CD4-positive, alpha-beta T cell treated with Interleukin-15 for 4 hours (primary cell): ENCODE measurements at places on chromosomes 2 and 18.

GRCh38 chr2:75605770-75606529 is 40.6 kb upstream of the MRPL19 start:
- no peak for DNase-seq

- DNase-seq = no peak
These were observed 18.5 kb upstream of the IL36G start for GRCh38 chr2:112959109-112959812.

- no peak for DNase-seq
These were observed 104.5 kb upstream of the MCFD2 start for GRCh38 chr2:47019961-47020681.

- no peak for DNase-seq
These were observed 130.2 kb downstream of the PTPRM start for GRCh38 chr18:7697306-7697705.

- DNase-seq = no peak
These were observed 4.6 kb upstream of the ST6GAL2 start for GRCh38 chr2:106890606-106891005.

DNA sequence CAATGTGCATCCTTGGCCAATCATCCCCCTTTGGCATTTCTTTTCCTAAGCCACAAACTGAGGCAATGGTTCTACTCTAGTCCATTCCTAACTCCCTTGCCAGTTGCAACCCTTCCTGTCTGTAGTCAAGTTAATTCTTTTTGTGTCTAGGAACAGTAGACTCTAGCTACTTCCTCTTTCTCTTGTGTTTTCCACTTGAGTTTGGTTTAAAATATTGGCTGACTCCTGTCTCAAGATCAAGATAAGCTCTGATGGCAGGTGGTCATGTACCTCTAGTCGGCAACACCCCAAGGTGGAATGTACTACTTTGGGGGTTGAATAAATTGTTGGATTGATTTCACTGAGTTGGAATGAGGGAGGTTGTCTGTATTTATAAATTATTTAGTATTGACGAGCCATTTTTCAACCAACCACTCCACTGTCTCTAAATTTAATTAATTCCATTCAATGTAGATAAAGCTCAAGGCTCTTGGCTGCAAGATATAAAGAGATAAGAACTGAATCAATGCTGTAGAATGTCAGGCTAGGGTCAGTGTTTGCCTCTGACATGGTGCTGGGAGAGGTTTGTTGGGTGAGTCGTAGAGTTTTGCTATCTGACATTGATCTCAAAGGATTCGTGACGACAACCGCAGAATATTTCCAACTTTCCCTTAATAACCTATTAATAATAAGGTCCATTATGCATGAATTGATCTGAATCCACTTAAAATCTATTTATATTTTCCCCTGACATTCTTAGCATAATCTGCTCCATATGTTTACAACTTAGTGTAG is 188.7 kb upstream of the APCDD1 start:
- DNase-seq = no peak

GRCh38 chr18:25678221-25678620 is 326.3 kb upstream of the ZNF521 start:
- no peak for DNase-seq

DNA sequence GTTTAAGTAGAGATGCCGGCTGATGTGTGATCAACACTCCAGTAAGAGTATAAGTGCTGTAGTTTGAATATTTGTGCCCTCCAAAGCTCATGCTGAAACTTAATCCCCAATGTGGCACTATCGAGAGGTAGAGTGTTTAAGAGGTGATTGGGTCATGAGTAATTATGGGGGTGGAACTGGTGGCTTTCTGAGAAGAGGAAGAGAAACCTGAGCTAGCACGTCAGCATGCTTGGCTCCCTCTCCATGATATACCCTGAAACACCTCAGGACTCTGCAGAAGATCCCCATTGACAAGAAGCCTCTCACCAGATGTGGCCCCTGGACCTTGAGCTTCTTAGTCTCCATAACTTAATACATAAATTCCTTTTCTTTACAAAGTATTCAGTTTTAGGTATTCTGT is 584.8 kb downstream of the TSN start:
- DNase-seq = no peak

DNA sequence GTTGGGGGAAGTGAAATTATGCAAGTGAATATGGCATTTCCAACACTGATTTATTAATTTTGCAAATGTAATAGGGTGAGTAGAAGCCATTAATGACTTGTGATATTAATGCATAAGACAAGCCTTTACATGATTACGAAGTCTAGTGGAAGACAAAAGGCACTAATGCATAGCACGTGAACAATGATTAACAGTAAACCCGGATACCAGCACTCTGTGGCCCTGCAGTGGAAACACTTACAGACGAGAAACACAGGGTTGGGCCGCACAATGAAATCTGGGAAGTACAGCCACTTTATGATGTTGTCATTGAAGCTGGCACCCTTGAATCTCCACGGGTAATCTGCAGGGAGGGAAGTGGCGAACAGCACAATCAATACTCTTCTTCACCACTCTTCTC is 233.4 kb downstream of the NAPG start:
- DNase-seq = no peak

GRCh38 chr18:31070206-31070605 is 27.7 kb upstream of the DSC3 start:
- no peak for DNase-seq

GRCh38 chr2:12930391-12930790 is 213.7 kb downstream of the TRIB2 start:
- DNase-seq = no peak

- DNase-seq = no peak
These were observed 81.7 kb downstream of the SEPTIN10 start for GRCh38 chr2:109531896-109532727.

DNA sequence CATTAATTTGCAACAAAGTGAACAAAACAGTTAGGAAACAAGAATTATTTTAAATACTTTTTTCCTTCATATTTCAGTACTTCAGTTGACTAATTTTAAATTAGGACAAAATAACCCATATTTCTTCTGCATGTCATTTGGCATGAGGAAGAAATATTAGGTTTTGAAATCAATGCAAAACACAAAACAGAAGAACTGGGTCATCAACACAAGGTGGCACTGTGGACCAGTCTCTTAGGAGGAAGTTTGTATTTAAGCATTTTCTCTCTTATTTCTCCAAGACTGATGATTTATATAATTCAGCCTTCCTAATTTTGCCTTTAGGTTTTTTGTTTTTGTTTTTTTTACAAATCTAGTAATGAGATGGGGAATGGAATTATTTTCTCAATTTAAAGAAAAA is 352.8 kb upstream of the KCNH7 start:
- no peak for DNase-seq

GRCh38 chr2:30276455-30276911 is 45.1 kb downstream of the LBH start:
- DNase-seq = no peak

DNA sequence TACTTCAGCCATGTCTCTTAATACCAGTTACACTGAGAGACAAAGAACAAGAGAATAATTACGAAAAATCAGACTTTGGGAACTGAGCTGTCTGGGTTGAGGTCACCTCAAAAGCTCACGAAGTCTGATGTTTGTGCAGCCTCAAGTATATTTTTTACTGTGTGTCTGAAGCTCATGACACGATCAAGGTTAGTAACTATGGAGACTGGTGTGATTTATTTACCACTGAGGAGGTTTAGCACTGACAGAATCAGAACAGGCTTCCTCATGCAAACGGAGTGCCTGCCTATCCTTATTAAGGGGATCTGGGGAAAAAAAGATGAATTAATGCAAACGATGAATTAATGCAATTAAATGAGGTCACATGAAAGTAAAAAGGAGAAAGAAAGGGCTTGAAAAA is 61.1 kb upstream of the RAPH1 start:
- DNase-seq = no peak

GRCh38 chr18:13437034-13437433 is 218.5 kb downstream of the LDLRAD4 start:
- DNase-seq = no peak

DNA sequence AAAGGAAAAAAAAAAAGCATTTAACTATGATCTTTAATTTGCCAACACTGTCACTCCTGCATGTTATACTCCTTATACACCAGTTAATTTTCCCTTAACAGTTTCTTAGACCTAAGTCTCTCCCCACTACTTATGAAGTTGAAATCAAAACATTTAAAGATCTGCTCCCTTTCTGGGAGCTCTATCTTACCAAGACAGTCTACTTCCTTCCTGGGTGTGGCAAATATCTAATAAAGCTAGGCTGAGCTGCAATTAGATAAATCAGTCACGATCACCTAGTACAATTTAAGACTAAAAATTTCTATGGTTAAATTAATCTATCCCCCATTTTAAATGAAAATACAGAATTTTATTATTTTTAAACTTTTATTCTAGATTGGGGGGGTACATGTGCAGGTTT is 33.4 kb downstream of the PUM2 start:
- peak; percentile 14 for DNase-seq

- no peak for DNase-seq
These were observed 65.7 kb downstream of the PLCL1 start for GRCh38 chr2:197870137-197870536.

DNA sequence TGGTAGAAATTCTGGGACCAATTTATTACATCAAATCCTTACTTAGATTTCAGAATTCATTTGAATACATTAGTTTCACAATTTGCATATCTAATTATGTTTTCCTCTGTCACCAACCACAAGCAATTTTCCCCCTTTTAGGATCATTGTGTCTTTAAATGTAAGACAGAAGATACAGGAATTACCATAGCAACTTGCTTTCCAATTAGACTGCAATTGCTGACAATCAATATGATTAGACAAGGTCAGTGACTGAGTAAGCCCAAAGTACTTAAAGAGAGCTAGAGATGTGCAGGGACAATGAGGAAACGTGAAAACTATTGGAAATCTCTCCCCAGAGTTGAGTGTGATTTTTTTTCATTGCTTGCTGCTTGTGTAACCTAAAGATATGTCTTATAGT is 121.4 kb downstream of the FSHR start:
- no peak for DNase-seq

DNA sequence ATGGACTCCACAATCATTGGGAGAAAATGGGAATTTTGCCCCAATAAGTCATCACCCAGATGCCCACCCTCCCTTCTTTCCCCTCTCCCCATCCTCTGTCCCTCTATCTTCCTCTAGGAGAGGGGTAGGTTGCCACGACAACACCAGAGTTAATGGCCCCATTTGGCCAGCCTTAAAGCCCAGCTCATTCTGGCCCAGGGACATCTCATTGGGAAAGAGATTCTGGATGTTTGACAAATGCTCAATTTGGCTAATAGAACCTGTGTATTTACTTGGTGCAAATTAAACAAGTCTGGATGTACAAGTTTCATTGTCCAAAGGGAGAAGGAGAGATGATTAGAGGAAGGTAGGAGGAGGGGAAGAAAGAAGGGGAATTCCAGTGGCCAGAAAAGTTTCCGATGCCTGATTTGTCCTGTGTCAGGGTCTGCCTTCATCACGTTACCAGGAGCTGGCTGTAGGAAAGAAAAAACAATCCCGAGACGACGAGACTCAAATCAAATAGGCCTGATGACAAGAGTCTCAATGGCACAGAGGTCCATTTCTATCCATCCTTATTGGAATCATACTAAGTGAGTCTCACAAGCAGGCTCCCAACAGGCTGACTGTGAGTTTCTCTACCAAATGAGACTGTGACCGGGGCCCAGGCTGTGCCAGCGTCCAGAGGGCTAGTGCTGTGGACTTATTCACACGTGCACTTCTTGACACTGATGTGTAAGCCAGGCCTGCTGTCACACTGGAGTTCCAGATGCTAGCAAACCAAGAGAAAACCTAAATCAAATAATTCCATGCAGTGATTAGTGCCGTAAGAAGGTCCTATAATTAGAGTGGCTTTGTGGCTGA is 265.2 kb upstream of the APCDD1 start:
- no peak for DNase-seq

GRCh38 chr2:49837561-49838293 is 683.4 kb upstream of the FSHR start:
- DNase-seq = no peak

DNA sequence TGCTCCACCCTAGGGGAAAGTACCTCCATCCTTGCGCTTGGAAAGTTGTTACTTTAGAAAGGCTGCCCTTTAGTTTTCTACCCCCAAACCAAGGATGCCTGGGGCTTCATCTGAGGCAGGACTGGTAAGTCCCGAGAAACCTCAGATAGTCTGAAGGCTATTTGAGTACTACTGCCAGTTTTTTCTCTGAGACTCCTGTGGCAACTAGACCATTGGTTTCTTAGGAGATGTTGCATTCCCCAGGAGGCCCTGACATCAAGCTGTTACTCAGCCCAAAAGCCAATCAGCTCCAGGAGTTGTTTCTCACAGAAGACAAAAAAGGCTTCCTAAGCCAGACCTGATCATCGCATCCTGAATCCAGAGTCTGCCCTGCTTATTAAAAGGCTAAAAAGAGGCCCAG is 67.2 kb downstream of the COLEC12 start:
- DNase-seq = no peak

GRCh38 chr18:45324495-45325113 is 290.7 kb upstream of the SLC14A2 start:
- no peak for DNase-seq

- DNase-seq = no peak
These were observed 193.8 kb upstream of the STK17B start for GRCh38 chr2:196365145-196365544.

DNA sequence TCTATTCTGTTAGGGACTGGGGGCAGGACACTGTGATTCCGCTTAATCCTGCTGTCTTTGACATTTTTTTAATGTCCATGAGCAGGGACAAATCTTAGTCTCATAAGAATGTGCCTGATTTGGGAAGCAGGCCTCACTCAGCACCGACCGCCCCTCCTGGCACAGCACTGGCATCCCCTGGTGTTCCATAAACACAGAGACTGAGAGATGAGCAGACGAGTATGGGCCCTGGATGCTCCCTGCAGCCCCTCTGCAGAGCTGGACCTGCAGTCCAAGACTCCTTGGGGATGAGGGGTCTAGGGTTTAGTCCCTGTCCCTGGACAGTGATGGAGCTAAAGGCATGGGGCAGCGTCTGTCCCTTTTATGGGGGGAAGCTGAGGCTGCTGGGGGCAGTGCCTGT is 81.6 kb downstream of the NDUFA10 start:
- no peak for DNase-seq

- DNase-seq = no peak
These were observed 385.2 kb downstream of the CDH7 start for GRCh38 chr18:66136039-66136438.

DNA sequence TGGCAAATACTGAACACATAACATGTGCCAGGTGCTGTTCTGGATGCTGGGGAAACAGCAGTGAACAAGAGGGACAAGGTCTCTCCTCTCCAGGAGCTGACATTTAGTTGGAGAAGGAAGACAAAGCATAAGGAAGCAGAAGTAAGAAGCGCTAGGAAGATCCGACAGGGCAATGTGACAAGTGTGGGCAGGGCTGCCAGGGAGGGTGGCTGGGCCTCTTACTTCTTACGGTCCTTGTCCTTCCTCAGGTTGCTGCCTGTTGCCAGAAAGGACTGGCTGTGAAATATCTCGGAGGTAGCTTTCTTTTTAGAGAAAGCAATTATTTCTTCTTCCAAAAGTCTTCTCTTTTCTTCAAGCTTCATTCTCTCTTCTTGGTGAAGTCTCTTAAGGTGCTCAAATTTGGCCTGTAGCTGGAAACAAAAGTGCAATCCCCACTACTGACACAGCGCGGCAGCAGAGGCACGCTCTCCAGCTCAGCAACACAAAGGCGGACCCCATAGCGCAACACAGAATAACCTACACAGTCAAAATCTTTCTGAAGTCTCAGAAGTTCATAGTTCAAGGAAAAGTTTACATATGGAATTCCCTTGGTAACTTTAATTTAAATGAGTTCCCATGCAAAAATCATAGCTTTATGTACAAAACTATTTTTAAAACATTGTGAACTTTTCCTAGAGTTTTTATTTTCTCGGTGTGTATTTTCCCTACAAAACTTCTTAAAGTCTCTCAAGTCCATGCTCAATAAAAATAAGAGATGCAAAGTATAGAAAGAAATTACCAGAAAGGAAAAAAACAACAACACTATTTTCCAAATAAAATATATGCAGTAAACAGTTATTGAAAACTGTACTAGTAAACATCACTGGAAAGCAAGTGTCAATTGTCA is 67.7 kb downstream of the SEPTIN10 start:
- peak; percentile 43 for DNase-seq
